ENCODE measurements at places on chromosomes 1 and 21.

- DNase-seq = no peak
These were observed at the start of gene INSRR for GRCh38 chr1:156858959-156859522. TSS of gene INSRR (minus strand) at chr1:156859117. CDS start at chr1:156858621, 496 bp downstream.

DNA sequence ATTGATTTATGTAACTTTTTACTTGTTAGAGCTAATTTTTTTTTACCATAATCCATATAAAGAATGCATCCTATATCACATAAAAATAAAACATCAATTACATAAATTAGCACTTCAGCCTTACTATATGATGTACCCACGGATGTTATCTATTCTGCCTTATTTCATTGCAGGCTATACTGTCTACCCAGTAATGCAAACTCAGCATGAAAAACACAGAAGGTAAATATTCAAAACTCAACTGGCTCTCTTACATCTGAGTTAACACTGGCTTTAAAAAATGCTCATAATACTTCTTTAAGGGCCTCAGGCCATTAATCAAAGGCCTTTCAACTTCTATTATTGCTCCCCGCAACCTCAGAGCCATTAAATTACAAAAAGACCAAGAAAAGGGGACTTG is 65.8 kb downstream of the AHCTF1 start:
- DNase-seq = no peak

DNA sequence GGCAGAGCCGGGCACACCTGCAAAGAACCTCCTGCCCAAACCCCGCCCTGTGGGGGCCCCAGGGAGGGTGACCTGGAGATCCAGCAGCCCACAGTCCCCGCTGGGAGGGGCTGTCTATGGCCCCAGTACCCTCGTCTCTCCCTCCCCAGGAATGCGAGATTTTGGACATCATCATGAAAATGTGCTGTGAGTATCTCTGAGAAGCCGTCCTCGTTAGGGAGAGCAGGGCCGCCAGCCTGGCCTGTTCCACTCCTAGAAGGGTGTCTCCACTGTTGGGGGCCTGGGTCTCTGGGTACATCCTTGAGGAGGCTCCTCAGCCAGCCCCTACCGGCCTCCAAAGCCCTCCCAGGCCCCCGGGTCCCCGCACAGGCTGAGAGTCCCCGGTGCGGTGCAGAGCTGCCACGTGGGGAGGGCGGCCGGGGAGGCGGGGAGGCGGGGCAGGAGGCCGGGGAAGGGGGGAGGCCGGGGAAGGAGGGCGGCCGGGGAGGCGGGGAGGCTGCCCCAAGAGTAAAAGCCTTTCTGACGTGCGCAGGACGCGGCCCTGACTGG is 18.7 kb downstream of the COL6A1 start:
- DNase-seq = no peak

- no peak for DNase-seq
These were observed 65.2 kb downstream of the OBSCN start for GRCh38 chr1:228272831-228273571.

DNA sequence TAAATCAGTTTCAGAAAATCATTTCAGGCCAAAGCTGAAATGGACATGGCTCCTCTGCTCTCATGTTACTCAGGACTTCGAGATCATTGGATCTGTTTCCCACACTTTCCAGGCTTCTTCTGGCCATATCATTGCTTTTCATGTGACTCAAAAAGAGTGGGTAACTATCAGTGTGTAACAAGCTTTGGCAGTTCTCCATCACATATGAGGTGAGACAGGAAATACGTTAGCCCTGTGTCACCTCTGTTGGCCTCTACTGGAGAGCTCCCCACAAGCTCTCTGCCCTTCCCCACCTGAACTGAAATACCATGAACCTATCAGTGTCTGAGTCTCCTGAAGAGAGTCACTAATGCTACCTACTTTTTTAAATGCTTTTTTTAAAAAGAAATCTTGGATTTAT is 128.2 kb downstream of the LBR start:
- no peak for DNase-seq

- no peak for DNase-seq
These were observed 28.4 kb downstream of the MAPKAPK2 start for GRCh38 chr1:206713070-206713469.

Measured in inflammatory macrophage treated with lipopolysaccharide for 1 hour (primary cell).